Fibroblast of the conjunctiva (primary cell): ENCODE measurements at places on chromosomes 3 and 15.

DNA sequence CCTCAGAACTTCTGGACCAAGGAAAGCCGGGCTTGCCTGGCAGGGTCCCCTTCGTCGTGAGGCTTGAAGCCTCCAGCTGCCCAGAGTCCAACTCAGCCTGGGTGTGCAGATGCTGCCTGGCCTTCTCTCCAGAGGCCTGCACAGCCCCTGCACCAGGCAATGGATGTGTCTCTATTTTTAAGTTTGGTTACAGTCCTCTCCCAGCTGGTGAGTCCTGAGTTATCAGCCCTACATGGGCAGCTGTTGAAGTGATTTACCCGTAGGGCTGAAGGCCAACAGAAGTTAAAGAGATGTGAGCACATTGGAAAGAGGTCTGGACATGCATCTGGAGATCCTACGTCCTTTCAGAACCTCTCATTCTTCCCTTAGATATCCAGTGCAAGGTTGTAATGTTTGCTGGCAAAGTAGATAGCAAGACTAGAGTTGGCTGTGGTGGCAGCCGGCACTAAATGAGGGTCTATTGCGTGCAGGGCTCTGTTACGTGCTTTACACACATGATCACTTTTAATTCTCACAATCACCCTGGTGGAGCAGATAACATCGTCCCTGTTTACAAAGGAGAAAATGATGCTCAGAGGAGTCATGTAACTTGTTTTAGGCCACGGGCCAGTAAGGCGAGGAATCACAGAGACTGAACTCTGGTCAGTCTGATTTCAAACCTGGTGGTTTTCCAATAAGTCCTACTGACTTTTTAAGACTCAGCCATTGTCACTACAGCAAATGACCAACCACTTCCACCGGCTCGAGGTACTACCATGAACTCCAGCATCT lies 9.9 kb downstream of the FYCO1 start:
- DNase-seq: no peak

DNA sequence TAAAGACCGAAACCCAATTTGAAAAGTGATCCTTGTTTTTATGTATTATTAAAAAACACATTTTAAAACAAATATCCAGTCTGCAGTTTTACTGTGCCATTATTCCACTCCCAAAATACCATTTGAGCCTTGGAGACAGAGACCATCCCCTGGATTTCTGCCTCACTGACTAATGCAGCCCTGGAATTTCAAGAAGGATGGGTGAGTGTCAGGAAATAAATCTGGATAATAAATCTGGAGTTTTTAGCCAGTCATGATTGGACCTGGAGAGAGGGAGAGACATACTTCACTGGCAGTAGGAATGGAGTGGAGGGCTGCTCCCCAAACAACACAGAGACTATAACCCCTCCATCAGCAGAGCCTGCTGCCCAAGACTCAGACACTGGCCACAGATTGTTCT lies 123.3 kb downstream of the MYLK start:
- DNase-seq: no peak

DNA sequence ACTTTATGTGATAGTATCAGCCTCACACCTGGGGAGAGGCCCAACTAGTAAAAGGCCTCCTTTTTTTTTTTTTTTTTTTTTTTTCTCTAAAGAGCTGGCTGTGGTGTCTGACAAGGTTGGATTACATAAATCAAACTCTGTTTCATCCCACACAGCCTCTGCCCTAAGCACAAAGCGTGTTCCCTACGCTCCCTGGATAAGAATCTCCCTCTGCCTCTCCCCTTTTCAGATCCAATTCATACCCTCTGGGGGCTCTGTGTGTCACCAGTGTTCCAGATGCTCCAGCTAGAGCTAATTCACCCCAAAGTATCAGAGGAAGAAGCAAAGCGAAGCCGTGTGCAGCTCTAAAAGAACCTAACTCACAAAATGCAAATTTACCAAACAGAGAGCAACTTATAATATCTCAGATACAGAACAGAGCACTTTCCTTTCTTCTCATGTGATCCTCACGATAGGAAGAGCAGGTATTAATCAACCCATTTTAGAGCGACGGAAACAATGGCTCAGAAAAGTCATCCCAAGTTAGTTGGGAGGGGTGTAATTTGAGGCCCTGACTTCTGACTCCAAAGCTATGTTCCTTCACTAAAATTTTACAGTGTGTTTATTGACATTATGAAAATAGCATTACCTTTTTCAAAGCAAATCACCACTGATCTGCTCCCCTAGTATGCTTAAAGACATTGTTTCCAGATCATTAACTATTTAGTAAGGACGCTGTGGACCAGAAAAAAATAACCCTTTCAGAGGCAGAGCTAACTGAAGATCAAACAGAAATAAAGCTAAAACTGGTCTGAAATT lies 12.4 kb downstream of the BMF start:
- DNase-seq: no peak

- DNase-seq: no peak
Measured at GRCh38 chr3:124373524-124373923, 356.7 kb upstream of the UMPS start.

- DNase-seq: no peak
Measured at GRCh38 chr3:67648229-67648628, 6.2 kb downstream of the SUCLG2 start.

GRCh38 chr3:183897606-183898005 lies 12.9 kb upstream of the PARL start:
- no peak for DNase-seq

- DNase-seq: no peak
Measured at GRCh38 chr15:72983801-72984545, 68.3 kb upstream of the NEO1 start.

GRCh38 chr3:23950293-23950692 lies 5.2 kb downstream of the NR1D2 start:
- DNase-seq: no peak

DNA sequence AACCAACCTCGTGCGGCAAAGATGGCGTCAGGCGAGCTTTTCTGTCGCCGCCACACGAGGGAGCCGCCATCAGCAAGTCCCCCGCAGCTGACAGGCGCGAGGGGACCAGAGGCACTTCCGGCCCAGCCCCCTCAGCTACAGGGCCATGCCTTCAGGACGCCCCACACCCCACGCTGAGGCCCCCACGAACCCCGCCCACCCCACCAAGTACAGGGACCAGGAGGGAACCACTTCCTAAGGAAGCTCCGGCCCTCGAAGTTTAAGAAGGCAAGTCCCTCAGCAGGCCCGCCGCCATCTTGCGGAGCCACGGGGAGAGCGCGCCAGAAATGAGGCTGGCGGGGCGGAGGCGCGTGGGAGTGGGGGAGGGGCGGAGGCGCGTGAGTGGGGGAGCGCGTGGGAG lies 790 bp downstream of the DAZL start:
- DNase-seq: no peak

GRCh38 chr3:4888913-4889846 lies 90.1 kb upstream of the BHLHE40 start:
- no peak for DNase-seq

DNA sequence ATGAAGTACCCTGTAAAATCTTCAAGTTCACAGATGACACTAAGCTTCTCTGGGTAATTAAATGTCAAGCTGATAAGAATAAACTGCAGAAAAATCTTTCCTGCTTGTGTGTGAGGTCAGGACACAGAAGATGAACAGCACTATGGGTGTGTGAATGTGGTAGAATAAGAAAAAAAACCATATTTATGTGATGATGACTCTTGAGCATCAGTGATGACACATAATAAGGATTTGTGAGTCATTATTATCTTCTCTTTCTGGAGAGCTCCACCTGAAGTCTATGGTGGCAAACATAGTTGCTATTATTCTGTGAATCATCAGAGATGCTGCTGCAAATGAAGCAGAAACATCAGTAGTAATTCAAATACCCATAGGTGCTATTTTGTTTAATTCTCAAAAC lies 422.4 kb downstream of the DIPK2A start:
- DNase-seq: no peak

GRCh38 chr3:55459838-55460237 lies 27.3 kb downstream of the WNT5A start:
- DNase-seq: no peak

DNA sequence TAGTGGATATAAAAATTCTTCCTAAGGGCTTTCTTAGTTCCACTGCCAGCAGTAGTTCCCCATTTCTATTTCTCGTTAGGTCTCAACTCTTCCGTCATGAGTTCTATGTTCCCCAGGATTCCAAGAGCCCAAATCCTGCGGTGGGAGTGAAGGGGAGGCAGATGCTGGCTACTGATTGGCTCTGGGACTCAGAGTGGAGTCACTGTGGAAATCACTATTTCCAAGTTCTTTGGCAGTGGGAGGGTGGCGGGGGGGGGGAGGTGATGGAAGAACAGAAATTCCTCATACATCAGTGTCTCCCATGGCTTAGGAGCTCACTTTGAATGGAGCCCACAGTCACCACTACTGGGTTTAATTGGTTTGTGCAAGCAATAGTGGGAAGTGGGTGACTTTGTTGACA lies 5.6 kb downstream of the CCR1 start:
- DNase-seq: no peak

DNA sequence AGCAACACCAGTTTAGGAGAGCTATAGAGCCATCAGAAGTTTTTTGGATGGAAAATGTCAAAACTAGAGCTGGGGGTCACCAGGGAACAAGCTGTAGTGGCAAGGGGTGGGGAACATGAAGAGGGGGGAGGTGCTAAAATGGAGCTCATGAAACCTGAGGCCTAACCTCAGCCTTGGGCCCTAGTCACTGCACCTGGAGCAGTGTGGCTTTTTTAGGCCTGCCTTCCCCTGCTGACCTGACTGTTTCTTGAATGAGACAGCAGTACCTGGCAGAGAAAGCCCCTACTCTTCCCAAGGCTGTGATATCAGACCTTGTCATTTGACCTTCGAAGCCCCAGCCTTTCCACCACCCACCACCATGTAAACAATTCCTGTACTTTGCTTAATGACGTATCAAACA lies 383.5 kb downstream of the EPHB1 start:
- DNase-seq: no peak

GRCh38 chr15:67852418-67852817 lies 12.6 kb upstream of the RNU6-1 start:
- DNase-seq: no peak
